ENCODE measurements at places on chromosomes 13 and 19.
A peak's percentile ranks its signal among the peaks of the same experiment; 100 is the strongest.

GRCh38 chr13:30289533-30289932 lies 17.8 kb downstream of the KATNAL1 start:
- no peak for DNase-seq

DNA sequence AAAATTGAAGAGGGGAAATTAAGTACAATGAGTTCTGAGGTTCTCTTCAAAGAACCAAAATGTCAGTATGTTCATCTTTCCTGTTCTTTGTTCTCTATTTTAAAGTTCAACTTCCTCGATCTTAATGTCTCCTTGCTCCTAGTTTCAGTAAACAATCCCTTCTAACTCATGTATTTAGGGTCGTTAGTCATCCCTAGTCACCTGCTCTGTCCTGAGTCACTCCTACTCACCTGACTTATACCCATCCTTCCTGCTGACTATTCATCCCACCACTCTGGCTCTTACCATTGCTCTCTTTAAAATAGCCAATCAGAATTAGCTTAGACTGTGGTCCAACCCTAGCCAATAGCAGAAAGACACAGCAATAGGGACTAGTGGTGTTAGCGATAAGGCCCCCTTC lies 24.3 kb downstream of the ZNF90 start:
- no peak for DNase-seq

DNA sequence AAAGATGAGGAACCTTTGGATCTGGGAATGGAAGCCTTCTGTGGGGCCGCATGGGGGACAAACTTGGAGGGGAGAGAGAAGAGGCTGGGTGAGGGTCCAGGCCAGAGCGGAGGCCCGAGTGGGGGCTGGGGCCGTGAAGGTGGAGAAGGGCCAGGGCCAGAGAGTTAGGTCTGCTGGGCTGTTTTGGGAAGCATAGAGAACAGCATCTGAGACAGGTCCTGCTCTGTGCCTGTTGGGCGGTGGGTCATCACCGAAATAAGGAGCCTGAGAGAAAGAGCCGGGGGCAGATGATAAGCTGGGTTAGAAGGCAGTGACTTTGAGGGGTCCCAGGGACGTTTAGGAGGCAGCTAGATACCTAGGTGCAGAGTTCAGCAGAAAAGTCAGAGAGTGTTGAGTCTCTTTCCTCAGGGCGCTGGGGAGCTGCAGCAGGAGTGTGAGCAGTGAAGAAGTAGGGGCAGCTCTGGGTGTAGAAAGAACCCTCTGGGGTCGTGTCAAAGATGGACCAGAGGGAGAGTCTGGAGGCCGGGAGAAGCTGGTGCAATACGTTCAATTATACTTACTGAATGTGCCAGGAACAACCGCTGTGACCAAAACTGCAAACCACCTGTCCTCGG lies 2.7 kb downstream of the SPACA6 start:
- no peak for DNase-seq

DNA sequence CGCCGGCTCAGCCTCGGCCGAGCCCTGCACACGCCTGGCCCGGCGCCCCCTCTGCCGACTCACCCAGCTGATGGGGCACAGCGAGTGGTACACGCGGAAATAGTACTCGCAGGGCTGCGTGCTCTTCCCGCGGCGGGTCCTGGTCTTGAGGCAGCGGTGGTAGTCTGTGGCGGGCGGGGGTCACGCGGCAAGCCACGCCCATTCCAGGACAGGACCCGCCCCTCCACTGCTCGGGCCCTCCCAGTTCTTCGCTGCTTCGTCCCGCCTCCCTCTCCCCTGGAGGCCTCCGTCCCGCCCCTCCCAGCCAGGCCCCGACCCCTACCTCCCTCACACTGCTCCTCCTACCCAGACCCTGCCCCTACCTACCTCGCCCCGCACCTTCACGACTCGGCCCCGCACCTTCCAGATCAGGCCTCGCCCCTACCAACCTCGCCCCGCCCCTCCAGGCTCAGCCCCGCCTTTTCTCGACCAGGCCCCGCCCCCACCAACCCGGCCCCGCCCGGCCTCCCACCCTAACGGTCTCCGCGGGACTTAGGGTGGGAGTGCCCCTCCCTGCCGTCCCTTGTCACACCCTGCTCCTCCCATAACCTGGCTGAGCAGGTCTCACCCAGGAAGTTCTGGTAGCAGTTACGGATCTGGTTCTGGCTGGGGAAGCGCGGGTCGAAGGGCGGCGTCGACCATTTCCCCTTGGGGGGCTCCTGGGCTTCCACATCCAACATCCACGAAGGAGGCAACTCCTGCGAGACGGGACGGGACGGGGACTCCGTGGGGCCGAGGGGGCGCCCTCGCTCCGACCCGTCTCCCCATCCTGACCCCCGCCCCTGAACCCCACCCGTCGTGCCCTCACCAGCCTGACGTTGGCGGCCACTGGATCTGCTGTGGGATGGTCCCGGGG lies 469 bp downstream of the COX6B2 start:
- peak; percentile 62 for DNase-seq

DNA sequence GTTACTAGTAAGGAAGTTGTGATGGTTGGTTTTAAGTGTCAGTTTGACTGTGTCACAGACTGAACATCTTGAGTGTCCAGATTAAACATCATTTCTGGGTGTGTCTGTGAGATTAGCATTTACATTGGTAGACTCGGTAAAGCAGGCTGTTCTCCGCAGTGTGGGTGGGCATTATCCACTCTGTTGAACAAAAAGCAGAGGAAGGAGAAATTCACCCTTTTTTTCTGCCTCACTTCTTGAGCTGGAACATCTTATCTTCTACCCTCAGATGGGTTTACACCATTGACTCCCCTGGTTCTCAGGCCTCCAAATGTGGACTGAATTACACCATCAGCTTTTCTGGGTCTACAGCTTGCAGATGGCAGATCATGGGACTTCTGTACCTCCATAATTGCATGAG lies 63.7 kb upstream of the ZDHHC20 start:
- DNase-seq: no peak

GRCh38 chr19:43581467-43581866 lies 5.9 kb downstream of the PINLYP start:
- DNase-seq: no peak

Measured in T-helper 9 cell (primary cell).